ENCODE measurements at places on chromosomes 12 and 14.
A peak's percentile ranks its signal among the peaks of the same experiment; 100 is the strongest.

GRCh38 chr14:77105145-77105939, 7.3 kb downstream of the CIPC start:
- ATAC-seq = peak; percentile 29

DNA sequence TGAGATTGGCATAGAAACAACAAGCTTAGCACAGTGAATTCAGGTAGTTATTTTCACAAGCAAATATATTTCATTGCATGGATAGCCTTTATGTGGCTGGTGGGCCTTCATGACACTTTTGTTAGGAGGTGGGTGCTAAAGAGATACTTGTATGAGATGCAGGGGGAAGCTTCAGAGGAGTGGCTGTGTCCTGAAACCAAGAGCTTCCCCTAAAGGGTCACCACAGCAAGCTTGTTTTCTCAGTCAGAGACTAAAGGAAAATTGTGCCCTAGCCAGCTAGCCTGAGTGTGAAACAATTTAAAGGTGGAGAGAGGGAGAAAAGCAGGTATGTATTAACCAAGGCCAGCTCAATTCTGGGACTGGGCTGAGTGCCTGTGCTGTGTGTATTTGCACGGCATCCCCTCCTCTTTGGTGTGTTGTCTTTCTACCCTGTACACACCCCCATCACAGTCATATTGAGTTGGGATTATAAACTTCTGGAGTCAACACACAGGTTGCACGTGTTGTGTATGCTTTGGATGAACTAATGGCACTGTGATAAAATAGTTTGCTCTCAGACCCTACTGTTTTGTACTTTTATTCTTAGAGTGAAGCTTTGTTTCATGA, 79.2 kb downstream of the RASSF8 start:
- ATAC-seq = no peak

- ATAC-seq = no peak
Observed at GRCh38 chr12:132469423-132469822, 20.5 kb upstream of the FBRSL1 start.

DNA sequence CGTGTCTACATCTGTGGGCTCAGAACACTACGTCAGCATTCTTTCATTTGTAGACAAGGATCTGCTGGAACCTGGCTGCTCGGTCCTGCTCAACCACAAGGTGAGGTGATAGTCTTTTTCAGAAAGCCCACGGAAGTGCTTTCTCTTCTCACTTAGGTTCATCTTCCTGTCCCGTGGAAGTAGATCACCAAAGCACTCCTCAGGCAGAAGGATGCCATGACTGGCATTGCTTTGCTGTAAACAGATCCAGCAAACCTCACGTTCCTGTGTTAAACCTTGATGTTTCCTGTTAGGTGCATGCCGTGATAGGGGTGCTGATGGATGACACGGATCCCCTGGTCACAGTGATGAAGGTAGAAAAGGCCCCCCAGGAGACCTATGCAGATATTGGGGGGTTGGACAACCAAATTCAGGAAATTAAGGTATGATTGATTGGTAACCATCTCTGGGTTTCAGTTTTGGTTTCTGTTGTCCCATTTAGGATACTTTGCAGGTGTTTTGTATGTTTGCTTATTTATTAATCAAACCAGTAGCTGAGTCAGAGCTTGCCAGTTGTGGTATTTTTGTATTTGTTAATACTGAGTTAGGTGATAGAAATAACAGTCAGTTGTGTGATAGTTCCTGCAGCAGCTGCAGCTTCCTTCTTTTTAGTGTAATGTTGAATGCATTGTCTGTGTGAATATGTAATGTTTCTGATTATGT, 7.5 kb downstream of the PSMC1 start:
- ATAC-seq = no peak

- no peak for ATAC-seq
Observed at GRCh38 chr12:5718073-5718472, 227.0 kb downstream of the ANO2 start.

GRCh38 chr12:64186789-64187188, 35.3 kb downstream of the KICS2 start:
- no peak for ATAC-seq

- ATAC-seq = no peak
Observed at GRCh38 chr12:75583355-75583754, 71.9 kb upstream of the KRR1 start.

DNA sequence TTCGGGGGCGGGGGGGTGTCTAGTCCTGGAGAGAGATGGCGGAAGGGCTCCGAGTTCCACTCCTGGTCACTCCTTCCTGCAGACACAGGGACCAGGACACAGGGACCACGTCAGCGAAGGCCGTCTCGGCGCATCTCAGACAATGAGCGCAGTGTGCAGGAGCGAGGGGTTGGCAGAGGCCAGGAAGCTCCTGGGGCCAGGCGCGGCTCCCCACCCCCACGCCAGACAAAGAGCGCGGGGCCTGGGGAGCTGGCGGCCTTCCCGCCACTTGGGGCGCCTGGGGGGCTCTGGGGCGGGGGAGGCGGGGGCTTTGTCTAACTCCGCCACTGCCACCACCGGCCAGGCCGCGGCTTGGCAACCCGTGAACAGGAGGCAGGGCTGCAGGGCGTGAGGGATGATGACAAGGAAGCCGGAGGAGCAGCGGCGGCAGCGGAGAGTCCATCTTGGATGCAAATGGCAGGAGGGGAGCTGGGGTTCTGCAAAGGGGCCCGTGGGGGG, 2.2 kb downstream of the CDK2AP1 start:
- peak; percentile 83 for ATAC-seq

DNA sequence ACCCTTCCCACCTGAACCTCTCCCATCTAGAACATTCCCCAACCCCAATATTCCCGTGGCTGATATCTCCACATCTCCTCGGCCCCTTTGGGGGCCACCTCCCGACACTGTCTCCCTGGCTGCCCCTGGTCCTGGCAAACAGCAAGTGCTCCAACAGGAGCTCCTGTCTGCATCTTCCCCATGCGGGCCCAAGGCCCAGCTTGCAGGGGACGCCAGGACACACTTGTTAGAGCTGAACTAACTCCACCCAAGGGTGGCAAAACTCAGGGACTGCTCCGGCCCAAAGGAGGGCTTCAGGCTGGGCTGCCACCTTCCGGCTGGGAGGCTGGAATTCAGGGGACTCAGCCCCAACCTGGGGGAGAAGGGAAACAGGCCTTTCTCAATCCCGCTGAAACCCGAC, 106.6 kb downstream of the NCOR2 start:
- ATAC-seq = no peak

DNA sequence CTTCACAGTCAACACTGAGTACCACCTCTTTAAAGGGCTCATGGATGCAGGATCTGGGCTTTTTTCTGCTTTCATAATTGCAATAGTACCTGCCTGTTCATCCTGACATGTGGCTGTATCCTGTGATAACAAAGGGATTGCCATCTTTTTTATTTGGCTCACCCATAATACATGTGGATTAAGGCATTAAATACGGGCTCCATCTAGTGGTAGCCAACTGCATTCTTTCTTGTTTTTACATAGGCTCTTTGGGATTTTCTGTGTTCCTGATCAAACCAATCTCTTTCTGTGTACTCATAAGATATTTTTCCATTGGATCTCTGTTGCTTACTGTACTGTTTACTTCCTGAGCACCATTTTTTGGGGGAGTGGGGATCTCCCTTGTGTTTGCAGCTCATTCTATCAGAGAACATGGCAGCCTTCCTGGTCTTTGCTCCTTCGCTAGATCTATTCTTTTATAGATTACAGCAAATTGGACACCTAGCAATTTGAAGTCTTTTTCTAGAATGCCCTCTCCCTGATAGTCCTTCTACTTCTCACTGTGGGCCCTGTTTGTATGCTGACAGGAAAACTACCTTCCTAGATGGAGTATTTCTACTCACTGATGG, 723.4 kb upstream of the MDGA2 start:
- no peak for ATAC-seq

GRCh38 chr12:49928471-49928870, 22.1 kb upstream of the AQP2 start:
- ATAC-seq = no peak

DNA sequence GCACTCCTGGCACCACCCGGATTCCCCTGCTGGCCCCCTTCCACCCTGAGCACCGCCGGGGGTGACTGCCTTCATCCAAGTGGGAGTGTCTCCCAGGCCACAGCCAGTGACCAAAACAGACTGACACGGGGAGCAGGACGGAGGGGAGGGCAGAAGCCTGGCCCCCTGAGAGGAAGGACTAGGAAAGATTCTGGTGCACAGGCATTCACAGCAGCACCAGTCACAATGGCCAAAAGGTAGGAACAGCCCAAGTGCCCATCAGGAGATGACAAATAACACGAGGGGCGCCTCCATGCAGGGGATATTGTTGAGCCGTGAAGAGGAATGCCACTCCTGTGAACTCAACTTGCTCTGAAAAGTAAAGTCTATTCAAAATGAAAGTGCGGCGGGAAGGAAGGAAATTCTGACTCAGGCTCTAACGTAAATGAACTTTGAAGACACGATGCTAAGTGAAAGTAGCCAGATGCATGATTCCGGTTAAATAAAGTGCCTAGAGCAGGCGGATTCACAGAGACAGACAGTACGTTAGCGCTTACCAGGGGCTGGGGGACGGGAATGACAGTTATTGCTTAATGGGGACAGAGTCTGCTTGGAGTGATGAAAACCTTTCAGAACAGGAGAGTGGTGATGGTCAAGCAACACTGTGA, 146.1 kb upstream of the NCOR2 start:
- ATAC-seq = peak; percentile 35

- no peak for ATAC-seq
Observed at GRCh38 chr12:58288190-58288589, 346.8 kb downstream of the ATP23 start.

GRCh38 chr12:115930336-115930735, 347.2 kb downstream of the MED13L start:
- no peak for ATAC-seq

GRCh38 chr12:127340381-127340780, 926.6 kb upstream of the TMEM132C start:
- no peak for ATAC-seq

- ATAC-seq = no peak
Observed at GRCh38 chr14:85702997-85703396, 173.1 kb downstream of the FLRT2 start.

GRCh38 chr14:41377932-41378331, 228.7 kb upstream of the LRFN5 start:
- peak; percentile 52 for ATAC-seq

DNA sequence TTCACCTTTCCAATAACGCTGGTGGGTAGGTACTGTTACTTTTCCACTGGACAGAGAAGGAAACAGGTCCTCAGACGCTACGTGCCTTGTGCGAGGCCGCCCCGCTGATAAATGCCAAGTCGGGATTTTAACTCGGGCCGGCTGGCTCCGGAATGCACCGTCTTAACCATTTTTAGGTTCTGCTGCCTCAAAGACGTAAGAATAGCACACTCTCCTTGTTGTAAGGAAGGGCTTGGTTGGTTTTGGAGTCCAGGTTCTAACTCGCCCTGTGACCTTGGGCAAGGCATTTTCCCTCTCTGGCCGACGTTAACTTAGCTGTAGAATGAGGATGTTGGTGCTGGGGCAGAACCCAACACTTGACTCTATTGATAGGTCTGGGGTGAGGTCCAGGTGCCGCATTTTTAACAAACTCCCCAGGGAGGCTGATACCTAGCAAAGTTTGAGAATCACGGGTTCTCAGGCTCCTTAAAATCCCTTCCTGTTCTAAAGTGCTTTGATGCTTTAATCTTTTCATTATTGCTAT, 814 bp downstream of the ANKRD13A start:
- no peak for ATAC-seq

- no peak for ATAC-seq
Observed at GRCh38 chr12:47207340-47207717, 127.6 kb upstream of the AMIGO2 start.

GRCh38 chr12:66944365-66944764, 265.5 kb upstream of the GRIP1 start:
- ATAC-seq = no peak

DNA sequence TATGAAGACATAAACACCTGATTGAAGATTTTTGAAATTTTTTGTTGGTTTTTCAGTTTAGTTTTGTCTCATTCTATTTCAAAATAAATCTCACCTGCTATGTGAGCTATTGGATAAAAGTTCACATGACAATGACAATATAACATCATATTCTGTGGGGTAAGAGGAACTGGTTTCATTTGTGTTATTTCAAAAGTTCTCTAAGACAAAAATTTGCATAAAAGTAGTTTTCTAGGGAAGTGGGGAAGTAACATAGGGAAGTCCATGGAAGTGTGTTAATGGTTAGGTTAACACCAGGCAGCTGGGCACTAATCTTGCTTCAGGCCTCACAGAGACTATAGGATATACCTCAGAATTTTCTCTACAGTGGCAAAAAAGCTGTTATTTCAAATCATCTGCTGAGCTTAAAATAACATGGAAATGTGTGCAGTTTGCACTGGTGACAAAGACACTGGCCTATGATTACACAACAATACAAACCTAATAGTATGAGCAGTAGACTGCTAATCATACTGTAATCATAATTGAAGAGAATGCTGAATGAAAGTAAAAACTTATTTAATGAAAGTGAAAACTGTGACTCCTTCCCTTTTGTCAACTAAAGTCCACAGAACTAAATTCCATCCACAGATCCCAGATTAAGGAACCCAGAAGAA, 710.6 kb upstream of the TMEM132C start:
- ATAC-seq = no peak

GRCh38 chr12:77087427-77087826, 22.1 kb upstream of the E2F7 start:
- ATAC-seq = peak; percentile 22

- ATAC-seq = no peak
Observed at GRCh38 chr14:104583424-104584306, 4.1 kb downstream of the C14orf180 start.

DNA sequence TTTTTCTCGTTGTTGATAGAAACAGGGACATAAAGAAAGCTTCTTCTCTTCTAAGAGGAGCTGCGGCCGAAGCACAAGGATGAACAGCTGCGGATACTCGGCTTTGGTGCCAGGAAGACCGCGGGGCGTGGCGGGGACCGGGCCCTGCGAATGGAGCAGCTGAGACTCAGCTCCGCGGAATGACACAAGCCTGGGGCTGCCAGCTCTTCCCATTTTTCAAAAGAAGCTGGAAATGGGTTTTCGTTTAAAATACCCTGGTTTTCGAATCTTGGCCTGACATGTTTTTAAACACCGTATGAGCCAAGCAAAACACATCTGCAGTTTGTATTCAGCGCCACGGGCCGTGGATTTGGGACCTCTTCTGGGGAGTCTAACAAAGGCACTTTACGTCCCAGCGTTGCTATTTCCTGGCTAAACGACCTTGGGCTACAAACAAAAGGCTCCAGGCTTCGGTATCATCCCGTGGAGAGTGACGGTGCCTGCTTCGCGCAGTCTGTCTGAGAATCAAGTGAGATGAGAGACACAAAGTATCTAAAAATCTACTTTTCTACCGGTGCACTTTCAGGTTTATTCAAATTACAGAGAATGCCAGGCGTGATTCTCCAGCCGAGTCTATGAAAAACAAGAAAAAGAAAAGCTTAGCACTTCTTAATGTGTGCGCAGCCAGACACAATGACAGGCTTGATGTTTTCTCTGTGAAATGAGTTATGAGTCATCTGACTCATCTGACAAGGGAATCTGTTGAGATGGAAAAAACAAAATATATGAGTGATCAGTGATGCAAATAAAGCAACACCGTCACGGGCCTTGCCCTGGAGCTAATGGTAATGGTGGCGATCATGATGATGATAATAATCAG, 114.0 kb upstream of the TMEM132D start:
- no peak for ATAC-seq

DNA sequence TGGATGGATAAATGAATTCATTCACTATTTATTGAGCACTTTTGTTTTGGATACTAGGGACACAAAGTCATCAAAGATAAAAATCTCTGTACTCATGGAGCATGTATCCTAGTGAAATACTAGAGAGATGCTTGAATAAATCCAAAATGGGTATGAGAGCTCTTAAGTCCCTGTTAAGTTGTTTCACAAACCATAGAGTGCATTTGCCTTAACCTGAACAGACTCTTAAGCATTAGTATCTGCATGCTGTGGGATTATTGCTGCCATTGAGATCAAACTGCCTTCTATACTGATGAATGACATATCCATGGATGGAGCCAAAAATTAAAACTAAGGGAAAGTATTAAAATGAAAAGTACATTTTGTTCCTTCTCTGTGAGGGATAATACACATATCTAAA, 206.5 kb upstream of the KRR1 start:
- ATAC-seq = no peak
